ENCODE measurements at places on chromosomes 3 and 15. TPM values are rescaled to one million over a fixed set of nuclear protein-coding genes. Genes with fewer than 3 reads are reported as not detected.
A peak's percentile ranks its signal among the peaks of the same experiment; 100 is the strongest.

The LRTM1 gene
- not detected for total RNA-seq

DNA sequence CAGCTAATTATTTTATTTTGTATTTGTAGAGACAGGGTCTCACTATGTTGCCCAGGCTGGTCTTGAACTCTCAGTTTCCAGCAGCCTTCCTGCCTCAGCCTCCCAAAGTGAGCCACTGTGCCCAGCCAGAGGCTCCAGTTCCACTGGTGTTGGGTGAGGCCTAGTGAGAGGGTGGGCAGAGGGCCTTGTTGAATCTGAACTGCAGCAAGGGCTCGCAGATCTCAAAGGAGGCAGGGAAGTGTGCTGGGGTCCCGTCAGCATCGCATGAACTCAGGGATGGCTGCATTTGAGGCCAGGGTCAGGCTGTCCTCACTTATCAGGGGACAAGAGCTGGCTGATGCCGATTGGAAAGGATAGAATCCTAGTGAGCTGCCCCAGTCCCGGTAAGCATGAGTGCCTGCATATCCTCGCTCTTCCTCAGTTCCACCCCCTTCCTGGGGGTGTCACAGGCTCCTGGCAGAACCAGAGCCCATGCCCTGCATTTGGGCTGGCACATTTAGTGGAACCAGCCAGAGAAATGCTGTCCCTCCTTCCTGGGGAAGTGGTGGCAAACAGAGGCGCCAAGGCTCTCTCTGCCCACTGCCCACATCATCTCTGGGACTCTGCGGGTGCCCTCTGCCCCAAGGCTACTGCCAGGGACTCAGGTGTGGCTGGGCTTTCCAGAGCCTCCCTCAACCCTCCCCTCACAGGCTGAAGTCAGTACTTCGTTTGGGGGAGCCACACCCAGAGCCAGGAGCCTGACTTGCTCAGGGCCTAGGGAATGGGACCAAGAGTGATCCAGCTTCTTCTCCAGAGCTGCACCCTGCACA is 24.1 kb downstream of the ALS2CL start:
- peak; percentile 10 for DNase-seq

- no peak for DNase-seq
These were observed 24.5 kb upstream of the RASA2 start for GRCh38 chr3:141462176-141462859.

DNA sequence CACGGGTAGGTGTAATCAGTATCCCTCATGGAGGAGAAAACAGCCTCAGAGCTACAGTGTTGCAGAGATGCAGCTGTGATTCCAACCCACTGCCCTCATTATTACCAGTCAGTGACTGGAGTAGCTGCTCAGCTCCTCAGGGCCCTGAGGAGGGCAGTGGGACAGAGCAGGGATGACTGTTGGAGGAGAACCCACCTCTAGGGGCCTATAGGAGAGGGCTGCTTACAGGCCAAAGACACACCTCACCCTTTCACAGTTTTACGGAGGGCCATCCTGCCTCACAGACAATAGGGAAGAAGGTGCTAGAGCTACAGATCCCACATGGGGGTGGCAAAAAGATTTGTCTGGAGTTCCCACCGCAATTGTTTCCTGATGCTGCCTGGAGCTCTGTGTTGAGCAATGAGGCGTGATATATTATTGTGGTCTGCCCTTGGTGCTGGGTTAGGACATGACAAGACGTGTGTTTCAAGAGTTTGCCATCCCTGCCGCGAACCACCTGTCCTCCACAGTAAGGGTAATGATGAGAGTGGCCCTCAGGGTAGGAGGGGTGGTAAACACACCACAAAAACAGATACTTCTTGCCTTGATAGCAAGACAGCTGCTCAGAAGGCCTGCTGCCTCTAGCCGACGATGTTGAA is 140.5 kb upstream of the TPM1 start:
- no peak for DNase-seq

The CDHR4 gene
- 0.26 TPM for total RNA-seq

DNA sequence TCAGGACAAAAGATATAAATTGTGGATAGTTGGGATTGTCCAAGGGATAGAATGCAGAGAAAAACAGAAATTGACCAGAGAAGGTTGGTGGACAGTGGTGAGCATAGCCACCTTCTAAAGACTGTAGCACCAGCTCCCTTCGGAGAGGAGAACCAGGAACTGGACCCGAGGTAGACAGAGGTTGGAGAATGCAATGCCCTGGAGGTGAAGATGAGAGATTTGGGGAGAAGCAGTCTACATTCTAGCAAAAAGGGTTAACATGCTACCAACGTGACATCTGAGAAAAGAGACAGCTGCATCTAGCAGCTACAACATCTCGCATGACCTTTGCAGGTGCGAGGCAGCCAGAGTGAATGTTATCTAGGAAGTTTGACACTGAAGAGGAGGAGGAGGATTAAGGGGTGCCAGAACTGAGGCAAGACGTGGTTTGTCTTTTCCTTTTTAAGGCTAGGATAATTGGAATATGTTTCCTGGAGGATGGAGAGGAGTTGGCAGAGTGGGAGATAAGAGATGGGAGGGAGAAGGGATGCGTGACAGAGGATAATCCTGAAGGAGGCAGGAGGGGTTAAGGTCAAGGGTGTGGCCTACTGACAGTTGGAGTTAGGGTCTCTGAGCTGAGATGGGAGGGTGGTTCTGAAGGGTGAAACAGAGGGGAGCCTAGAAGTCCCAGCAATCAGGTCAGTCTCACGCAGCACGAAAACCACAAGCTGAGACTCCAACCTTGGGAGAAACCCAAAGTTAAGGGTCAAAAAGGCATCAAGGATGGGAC is 103.7 kb upstream of the NR2E3 start:
- DNase-seq, result no peak

GRCh38 chr3:104553121-104553520 is 813.6 kb upstream of the ALCAM start:
- DNase-seq, result no peak

- DNase-seq, result no peak
These were observed 184.2 kb upstream of the PDZRN3 start for GRCh38 chr3:73808862-73809509.

- DNase-seq, result no peak
These were observed 68.8 kb downstream of the VGLL3 start for GRCh38 chr3:86921971-86922680.

- no peak for DNase-seq
These were observed 28.9 kb downstream of the TBC1D2B start for GRCh38 chr15:78048628-78048920.

GRCh38 chr3:95311272-95311671 is 1248.4 kb downstream of the NSUN3 start:
- no peak for DNase-seq
